Activated CD4-positive, CD25-positive, alpha-beta regulatory T cell (primary cell): ENCODE measurements at places on chromosomes 11 and 22.

DNA sequence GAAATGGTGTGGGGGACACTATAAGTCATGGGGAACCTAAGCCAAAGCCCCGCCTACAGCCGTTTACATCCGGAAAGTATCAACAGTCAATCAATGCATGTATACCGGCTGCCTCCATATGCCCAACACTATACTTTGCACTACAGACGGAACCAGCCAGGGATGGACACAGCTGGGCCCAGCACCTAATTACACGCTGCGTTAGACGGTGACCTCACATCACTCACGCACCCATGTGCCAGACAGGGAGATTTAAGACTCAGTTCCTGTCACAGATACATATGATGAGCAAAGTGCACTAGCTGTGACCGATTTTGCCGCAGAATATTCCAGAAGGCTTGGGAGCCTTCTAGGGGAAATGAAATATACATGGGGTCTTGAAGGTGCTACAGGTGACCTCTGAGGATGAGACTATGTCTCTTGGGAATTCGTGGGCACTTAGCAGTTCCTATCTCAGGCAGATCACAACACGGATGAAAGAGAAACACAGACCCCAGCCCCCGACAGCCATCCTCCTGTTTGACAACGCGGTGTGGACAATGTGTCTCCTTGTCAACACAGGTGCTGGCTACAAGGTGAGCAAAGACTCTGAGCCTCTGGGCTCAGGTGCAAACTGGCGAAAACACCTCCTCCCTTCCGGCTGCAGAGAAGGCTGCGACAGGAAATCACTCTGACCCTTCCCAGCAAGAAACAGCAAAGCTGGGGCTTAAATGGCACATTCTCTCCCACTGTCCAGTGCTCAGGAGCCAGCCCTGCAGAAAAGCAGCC, 8.0 kb downstream of the AHNAK start:
- no peak for DNase-seq

- DNase-seq: no peak
These were observed 75.2 kb upstream of the KIRREL3 start for GRCh38 chr11:127075758-127076157.

- no peak for DNase-seq
These were observed 15.0 kb downstream of the ALKBH3 start for GRCh38 chr11:43895601-43896000.

DNA sequence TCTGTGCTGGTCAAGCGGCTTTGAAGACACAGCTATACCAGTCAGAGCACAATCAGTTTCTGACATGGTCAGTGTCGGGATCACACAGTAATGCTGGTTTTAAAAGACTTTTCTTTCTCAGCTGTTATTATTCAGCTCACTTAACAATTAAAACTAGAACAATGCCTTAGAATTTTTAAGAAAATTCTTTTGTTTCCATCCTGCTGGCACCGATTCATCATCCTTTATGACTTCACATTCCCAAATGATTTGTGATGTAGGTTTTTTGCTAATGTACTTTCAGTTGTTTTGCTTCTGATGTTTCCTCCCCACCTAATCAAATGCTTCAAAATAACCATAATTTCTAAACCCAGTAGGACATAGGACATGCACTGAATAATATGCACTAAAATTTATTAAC, 34.5 kb upstream of the OLFML1 start:
- no peak for DNase-seq

- no peak for DNase-seq
These were observed 68.4 kb upstream of the LDLRAD3 start for GRCh38 chr11:35875466-35875865.

DNA sequence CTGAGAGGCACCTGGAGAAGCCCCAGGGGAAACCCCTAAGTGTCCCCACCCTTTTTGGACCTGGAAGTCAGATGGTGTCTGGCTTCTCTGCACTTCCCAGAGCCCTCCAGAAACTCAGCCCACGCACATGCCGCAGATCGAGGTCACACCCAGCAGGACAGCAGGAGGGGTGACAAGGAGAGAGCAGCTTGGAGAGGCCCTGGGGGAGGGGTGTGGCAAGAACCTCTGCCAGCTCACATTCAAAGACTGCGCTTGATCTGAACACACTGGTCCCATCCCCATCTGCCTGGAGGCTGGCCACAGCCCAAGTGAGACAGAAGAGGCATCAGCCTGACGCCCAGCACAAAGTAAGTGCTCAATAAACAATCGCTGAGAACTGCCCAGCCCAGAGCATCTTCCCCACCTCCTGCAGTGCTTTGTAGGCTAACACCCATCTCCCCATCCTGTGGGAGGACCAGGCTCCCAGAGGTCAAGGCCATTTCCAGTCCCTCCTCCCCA, 21.4 kb downstream of the TMPRSS6 start:
- DNase-seq: no peak

DNA sequence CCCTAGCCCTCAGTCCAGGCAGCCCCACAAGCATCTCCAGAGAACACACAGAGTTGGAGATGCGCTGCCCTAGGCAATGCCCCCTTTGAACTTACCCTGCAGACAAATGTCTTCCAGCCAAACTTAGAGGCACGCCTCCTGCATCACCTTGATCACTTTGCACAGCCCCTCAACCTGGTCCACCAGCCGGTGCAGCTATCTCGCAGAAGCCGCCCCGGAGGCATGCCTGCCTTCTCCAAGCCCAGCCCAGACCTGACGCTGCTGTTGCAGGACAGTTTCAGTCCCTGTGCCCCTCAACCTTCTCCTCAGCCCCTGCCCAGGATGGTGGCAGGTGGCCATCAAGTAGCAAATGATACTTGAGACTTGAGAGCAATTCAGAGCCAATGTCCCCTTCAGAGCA, 16.7 kb upstream of the POU2AF1 start:
- no peak for DNase-seq

DNA sequence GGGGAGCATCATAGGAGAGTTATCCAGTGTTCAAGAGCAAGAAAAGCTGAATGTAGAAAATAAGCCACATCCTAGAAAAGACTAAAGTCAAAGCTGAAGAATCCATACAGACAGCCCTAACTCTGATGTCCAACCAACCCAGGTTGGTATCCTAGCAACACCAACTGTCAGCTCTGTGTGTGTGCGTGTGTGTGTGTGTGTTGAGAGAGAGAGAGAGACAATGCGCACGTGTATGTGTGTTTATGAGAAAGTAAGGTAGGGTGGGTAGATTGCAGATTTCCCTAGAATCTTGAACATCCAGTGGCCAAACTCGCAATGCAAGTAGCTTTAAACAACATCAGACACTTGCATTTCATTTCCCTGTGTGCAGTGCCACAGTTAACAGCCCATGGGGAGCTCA, 274.9 kb downstream of the FAM181B start:
- DNase-seq: no peak

GRCh38 chr11:33690290-33691065, 10.1 kb downstream of the C11orf91 start:
- DNase-seq: no peak

DNA sequence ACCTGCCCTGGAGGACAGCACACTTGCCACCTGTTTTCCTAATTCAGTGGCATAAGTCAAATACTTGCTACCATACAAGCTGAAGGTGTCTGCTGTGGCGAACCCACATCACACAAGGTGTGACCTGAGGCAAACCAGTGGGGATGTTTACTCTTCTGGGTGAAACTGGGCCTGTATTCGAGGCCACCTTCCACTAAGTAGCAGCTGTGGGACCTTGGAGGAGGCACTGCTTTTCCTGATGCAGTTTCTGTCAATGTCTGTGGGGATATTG, 927.4 kb downstream of the BRD1 start:
- no peak for DNase-seq

DNA sequence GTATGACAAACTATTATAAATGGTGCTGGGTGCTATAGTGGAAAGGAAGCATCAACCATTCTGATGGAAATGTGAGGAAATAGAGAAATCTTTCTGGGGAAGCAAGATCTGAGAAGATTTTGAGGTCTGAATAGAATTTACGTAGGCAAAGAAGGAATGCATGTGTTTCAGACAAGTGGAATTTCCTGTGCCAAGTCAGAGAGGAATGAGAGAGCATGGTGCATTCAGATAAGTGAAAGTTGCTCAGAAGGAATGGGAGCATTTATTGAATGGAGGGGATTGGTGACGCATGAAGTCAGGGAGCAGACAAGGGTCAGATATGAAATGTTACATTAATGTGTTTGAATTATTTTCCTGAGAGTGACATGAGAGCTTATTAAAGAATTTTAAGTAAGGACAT, 725.5 kb downstream of the METTL15 start:
- DNase-seq: no peak

- DNase-seq: no peak
These were observed 1.1 kb upstream of the IGLL5 start for GRCh38 chr22:22886546-22886945.

DNA sequence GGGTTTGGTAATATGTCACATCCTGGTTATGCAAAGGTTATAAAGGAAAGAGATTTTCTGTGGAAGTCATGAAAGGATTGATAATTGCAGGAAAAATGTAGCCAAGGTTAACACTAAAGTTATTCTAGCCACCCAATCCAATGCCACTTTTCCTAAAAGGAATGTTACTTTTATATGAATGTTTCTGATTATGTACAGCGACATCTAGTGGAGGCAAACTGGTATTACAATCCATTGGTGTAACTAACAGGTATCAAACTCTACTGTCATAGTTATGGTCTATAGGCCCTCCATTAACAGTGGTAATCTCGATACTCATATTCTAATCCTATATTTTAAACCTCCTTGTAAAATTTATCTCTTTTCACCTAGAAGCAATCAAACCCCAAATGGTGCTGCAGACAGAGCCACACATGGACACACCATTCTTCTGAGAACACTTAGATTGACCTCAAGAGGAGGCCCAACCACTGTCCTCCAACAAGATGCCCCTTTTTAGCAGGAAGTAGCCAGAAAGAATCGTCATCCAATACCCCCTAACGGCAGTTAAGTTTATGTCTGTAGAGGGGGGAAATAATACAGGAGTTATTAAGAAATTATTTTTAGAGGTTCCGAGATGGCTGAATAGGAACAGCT, 74.9 kb upstream of the RAG2 start:
- DNase-seq: no peak

- DNase-seq: peak; percentile 28
These were observed 40.3 kb downstream of the BUD13 start for GRCh38 chr11:116732271-116733042.

DNA sequence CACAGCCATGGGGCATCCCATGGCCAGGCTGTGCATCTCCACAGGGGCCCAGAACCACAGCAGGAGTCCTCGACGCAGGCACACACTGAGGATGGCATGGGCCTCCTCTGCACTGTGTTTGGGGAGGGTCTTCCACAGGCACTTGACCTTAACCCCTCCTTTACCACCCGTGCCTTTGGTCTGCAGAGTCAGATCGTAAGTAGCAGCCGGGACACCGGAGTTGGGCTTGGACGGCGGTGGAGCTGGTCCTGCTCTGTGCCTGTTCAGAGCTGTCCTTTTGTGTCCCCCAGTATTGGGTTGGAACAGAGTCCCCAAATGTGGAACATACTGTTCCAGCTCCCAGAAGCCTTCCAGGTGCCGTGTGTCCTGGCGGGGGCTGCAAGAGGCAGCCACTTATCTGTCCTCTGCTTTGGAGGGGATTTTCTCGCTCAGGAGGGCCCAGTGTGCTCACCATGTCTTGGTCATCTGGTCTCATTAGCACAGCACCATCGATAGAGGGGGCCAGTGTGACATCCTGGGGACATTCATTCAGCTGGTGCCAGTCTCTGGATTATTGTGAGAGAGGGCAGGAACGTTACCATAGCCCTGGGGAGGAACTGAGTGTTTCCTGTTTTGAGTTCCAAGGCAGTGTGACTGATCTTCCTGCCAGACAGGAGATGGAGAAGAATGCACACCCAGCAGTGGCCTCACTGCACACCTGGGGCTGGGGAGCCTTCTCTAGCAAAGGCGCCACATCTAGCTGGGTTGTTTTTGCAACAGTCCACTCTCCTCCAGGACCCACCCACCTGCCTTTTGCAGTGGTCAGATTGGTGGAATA, 12.4 kb downstream of the CRELD2 start:
- DNase-seq: no peak

GRCh38 chr22:17159504-17159951, 451 bp upstream of the HDHD5 start:
- peak; percentile 33 for DNase-seq
